ENCODE measurements at places on chromosomes 4 and X. TPM values are rescaled to one million over a fixed set of nuclear protein-coding genes. Genes with fewer than 3 reads are reported as not detected.

DNA sequence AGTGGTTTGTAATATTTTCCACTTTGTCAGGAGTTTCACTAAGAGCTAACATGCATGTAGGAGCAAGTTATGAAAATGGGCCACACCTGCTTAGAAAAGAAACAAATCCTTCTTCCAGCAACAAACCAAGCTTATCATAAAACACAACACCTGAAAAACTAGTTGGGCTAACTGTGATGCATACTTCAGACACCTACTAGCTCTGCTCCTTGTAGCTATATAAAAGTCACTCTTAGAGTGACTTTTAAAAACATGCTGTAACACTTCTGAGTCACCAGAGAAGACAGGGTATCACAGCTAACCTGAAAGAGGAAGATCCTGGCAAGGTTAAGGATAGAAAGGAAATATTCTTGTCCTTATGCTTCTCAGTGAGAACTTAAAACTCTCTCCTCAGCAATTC is 3.6 kb upstream of the SLAIN2 start:
- peak overlapping the region; percentile 21 for H3K27ac ChIP-seq
- DNase-seq, result peak; percentile 11
- no peaks in the 10 kb centered on the region for H3K36me3 ChIP-seq
- H3K4me3 ChIP-seq, result no peak overlapping the region
- H3K27me3 ChIP-seq, result peaks cover 1% of the 10 kb centered on the region

- H3K27me3 ChIP-seq, result no peaks in the 10 kb centered on the region
- H3K36me3 ChIP-seq, result no peaks in the 10 kb centered on the region
- H3K4me3 ChIP-seq, result no peak overlapping the region
- DNase-seq, result no peak
Measured at GRCh38 chr4:156521631-156522030, 450.0 kb downstream of the PDGFC start.

RHOXF1 gene
- total RNA-seq, result not detected

DNA sequence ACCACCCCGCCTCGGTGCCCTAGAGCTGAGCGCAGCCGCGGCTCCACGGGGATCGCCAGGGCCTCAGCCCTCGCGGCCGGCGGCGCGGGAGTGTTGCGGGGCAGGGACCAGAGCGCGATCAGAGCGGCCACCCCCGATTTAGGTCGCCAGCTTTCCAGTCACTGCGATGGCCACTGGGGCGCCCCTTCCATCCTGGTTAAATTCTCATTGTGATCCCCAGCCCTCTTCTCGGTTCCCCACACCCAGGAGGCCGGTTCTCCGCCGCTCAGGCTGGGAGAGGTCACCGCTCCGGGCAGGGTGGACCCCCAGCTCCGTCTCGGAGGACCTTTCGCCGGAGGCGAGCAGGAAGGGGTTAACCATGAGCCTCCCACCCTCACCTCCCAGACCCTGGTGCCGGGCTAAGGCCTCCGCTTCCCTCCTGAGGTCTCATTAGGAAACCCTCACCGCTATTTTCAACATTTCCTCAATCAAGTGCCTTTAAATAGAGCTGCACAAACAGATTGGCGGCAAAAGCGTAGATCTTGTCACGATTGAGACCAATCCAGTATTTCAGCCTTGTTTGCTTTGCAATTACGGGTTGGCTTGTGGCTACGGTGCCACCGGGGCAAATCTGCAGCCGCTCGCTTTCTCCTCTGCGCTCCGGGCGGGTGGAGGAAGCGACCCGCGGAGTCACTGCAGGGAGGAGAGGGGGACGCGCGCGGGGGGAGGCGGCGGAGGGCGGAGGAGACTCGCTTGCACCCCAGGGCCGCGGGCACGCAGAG is 8.3 kb upstream of the HAND2 start:
- H3K4me3 ChIP-seq, result peak overlapping the region; percentile 57
- H3K36me3 ChIP-seq, result peaks cover 2% of the 10 kb centered on the region
- peaks cover 12% of the 10 kb centered on the region for H3K4me1 ChIP-seq
- peak; percentile 11 for DNase-seq
- H3K27me3 ChIP-seq, result peaks cover 71% of the 10 kb centered on the region

DNA sequence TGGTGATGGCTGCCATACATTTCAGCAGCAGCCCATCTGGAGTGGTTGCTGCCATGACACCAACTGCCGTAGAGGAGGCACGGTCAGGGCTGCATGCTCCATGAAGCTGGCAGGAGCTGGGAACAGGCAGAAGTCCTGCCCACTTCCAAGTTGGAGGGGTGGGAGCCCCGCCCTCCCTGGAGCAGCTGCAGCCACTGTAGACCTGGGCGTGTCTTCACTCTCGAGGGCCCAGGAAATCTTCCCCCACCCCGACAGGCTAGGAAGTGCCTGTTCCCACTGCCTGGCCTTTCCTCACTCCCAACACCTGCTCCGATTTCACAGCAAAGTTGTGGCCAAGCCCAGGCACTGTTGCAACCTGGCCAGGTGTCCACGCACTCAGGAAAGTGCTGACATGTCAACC is 42.3 kb downstream of the NALF2 start:
- no peaks in the 10 kb centered on the region for H3K36me3 ChIP-seq
- H3K27me3 ChIP-seq, result no peaks in the 10 kb centered on the region
- no peak overlapping the region for H3K27ac ChIP-seq
- no peak overlapping the region for H3K4me3 ChIP-seq
- H3K4me1 ChIP-seq, result no peaks in the 10 kb centered on the region
- DNase-seq, result no peak

- peaks cover 20% of the 10 kb centered on the region for H3K4me1 ChIP-seq
- H3K36me3 ChIP-seq, result no peaks in the 10 kb centered on the region
- H3K4me3 ChIP-seq, result no peak overlapping the region
- H3K27me3 ChIP-seq, result peaks cover 5% of the 10 kb centered on the region
Measured at GRCh38 chr4:174423257-174423944, 98.9 kb downstream of the HPGD start.

DNA sequence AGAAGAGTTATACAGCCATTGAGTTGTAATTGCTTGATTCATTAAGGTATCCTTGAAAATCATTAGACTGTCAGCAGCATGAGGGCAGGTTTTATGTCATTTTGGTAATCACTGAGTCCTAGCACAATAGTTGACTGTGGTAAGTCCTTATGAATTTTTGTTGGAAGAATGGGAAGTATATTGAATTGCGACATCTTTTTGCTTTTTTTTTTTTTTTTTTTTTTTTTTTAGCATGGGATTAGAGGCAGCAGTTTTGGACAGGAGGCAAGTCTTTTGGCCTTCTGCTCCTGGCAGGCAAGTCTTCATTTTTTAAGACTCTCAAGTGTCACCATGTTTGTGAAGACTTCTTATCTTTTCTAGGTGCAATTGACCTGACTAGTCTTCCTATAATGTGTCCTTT is 29.7 kb downstream of the PRRG1 start:
- H3K27me3 ChIP-seq, result peaks cover 2% of the 10 kb centered on the region
- no peaks in the 10 kb centered on the region for H3K4me1 ChIP-seq
- H3K36me3 ChIP-seq, result no peaks in the 10 kb centered on the region
- no peak for DNase-seq

GAGE2A gene
- not detected for total RNA-seq

DNA sequence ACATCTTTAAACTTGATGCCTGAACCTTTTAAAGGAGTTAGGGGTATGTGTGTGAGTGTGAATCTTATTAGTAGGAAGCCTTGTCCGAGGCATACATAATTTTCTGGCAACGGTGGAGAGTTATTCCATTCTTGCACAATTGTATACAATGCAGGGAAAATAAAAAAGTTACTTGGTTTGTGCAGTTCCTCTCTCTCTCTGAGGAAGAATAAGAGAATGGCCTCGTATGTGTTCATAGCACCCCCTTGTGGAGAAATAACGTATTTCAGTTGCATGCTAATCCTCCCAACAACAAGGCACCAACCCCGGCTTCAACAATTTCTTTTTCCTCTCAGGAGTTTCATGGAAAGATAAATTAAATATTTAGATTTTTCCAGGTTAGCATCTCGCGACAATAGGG is 33.7 kb upstream of the FGF13 start:
- H3K4me1 ChIP-seq, result no peaks in the 10 kb centered on the region
- no peaks in the 10 kb centered on the region for H3K36me3 ChIP-seq
- DNase-seq, result peak; percentile 6
- H3K27me3 ChIP-seq, result peaks cover 10% of the 10 kb centered on the region
- no peak overlapping the region for H3K4me3 ChIP-seq

DNA sequence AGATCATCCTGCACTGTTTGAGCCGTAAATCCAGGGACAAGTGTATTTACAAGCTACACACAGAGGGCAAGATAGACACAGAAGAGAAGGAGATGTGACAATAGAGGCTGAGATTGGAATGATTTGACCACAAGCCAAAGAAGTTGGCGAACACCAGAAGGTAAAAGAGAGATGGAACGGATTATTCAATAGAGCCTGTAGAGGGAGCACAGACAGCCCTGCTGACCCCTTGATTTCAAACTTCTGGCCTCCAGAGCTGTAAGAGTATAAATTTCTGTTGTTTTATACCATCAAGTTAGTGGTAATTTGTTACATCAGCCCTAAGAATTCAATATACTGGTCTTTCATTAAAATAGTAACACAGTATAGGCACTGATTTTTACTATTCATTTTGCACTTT is 447.8 kb downstream of the FAT4 start:
- no peak for DNase-seq
- H3K27ac ChIP-seq, result no peak overlapping the region
- H3K4me3 ChIP-seq, result no peak overlapping the region
- H3K4me1 ChIP-seq, result no peaks in the 10 kb centered on the region

DNA sequence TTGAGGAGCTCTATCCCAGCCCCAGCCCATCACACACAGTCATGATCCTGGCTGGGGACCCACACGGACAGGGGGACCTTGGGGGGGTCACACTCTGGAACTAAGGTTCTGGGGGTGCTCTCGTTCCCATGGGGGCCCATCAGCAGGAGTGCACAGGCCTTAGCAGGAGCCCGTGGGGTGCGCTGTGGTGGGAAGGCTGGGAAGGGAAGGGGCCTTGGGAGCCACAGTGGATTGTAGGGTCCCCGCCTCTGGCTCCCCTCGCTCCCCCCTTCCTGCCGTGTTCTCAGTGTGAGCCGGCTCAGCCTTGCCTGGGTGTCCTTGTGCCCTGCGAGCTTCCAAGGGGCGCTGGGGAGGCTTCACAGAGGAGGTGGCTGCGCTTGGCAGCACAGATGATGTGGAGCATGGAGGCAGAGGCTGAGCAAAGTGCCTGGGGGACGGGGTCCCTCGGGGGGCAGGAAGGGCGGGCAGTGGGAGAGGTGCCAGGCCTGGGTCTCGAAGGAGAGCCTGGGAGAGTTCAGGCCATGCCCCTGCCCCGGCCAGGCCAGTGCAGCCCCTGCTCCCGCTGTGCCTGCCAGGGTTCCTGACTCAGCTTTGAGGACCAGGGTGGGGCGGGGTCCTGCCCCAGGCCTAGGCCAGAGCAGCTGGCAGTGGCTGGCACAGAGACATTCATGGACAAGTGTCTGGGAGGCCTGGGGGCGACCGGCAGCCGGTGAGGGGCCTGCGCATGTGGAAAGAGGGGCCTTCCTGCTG is 5.5 kb upstream of the HGFAC start:
- H3K27me3 ChIP-seq, result no peaks in the 10 kb centered on the region
- H3K27ac ChIP-seq, result peak overlapping the region; percentile 65
- DNase-seq, result no peak
- H3K36me3 ChIP-seq, result no peaks in the 10 kb centered on the region

CCNA2 gene
- total RNA-seq, result 138 TPM

- no peaks in the 10 kb centered on the region for H3K4me1 ChIP-seq
- no peak for DNase-seq
- no peaks in the 10 kb centered on the region for H3K36me3 ChIP-seq
- no peaks in the 10 kb centered on the region for H3K27me3 ChIP-seq
- H3K4me3 ChIP-seq, result no peak overlapping the region
Measured at GRCh38 chr4:35342833-35343232, 901.5 kb downstream of the ARAP2 start.

CLGN gene
- total RNA-seq, result 0.10 TPM

- no peaks in the 10 kb centered on the region for H3K27me3 ChIP-seq
- no peak overlapping the region for H3K27ac ChIP-seq
- H3K36me3 ChIP-seq, result no peaks in the 10 kb centered on the region
- no peaks in the 10 kb centered on the region for H3K4me1 ChIP-seq
- DNase-seq, result no peak
- H3K4me3 ChIP-seq, result no peak overlapping the region
Measured at GRCh38 chrX:103780336-103781061, 3.9 kb downstream of the PLP1 start.

ADGRG2 gene
- total RNA-seq, result not detected

DNA sequence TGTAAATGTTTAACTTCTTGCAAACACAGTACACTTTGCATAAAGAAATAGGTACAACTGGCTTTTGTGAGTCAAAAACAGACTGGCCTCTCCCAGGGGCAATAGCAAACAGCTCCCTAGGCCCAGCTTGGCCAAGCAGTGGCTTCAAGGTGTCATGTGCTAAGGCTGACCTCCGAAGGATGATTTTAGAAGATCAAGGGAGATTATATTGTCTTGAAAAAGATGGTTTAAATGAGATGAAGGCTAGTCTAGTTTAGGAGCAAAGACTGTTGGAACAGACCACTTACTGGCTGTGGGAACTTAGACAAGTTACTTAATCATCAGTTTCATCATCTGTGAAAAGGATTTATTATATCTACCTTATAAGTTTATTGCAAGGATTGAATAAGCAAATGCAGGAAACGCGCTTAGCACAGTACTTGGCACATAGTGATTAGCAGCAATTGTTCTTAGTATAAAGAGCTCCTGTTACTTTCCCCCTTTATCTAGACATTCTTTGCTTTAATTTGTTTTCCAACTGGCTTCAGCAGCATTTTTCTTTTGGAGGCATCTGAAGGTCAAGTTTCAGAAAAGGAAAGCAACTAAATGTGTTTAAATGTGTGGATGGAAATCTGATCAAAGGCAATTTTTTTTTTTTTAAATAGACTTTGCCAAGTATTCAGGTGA is 17.2 kb downstream of the ANXA3 start:
- H3K36me3 ChIP-seq, result no peaks in the 10 kb centered on the region
- no peak for DNase-seq
- H3K27me3 ChIP-seq, result peaks cover 2% of the 10 kb centered on the region
- no peak overlapping the region for H3K4me3 ChIP-seq

DNA sequence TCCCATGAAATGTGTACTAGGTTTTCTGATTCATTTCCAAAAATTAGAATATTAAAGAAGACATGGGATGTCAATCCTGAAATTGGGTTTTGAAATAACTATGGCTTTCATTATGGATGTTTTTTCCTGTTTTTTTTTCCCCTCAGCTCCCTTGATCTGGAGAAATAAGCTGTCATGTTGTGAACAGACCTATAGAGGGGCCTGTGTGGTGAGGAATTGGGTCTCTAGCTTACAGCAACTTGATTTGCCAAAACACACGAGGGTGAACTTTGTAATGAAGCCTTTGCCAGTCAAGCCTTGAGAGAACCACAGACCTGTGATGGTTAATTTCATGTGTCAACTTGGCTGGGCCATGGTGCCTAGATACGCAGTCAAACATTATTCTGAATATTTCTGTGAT is 2413.6 kb downstream of the PCDH7 start:
- no peaks in the 10 kb centered on the region for H3K36me3 ChIP-seq
- no peak for DNase-seq
- no peaks in the 10 kb centered on the region for H3K4me1 ChIP-seq
- no peaks in the 10 kb centered on the region for H3K27me3 ChIP-seq
- no peak overlapping the region for H3K27ac ChIP-seq

DNA sequence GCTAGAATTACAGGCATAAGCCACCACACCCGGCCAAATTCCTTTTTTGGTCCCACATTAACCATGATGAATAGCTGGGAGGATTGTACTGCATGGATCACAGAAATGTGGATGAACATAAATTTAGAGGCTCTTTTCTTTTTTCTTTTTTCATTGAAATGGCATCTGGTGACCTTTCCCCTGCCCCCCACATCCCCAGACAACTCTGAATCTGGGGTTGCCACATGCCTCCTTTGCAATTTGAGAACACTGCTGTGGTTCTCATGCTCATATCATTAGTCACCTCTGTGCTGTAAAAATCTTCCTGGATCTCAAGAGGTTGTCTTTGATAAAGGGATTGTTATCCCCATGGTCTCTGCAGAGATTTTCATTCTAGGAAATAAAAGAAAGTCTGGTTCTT is 22.8 kb upstream of the FMR1NB start:
- H3K4me1 ChIP-seq, result no peaks in the 10 kb centered on the region
- DNase-seq, result no peak
- H3K4me3 ChIP-seq, result no peak overlapping the region
- H3K36me3 ChIP-seq, result no peaks in the 10 kb centered on the region
- H3K27ac ChIP-seq, result no peak overlapping the region
- no peaks in the 10 kb centered on the region for H3K27me3 ChIP-seq
